Iris pigment epithelial cell (primary cell): ENCODE measurements at places on chromosomes 16 and 17.

- DNase-seq = no peak
Observed at GRCh38 chr16:9123871-9124270, 32.4 kb downstream of the HAPSTR1 start.

GRCh38 chr17:57585341-57586195 is 159.5 kb downstream of the CCDC182 start:
- DNase-seq = no peak

DNA sequence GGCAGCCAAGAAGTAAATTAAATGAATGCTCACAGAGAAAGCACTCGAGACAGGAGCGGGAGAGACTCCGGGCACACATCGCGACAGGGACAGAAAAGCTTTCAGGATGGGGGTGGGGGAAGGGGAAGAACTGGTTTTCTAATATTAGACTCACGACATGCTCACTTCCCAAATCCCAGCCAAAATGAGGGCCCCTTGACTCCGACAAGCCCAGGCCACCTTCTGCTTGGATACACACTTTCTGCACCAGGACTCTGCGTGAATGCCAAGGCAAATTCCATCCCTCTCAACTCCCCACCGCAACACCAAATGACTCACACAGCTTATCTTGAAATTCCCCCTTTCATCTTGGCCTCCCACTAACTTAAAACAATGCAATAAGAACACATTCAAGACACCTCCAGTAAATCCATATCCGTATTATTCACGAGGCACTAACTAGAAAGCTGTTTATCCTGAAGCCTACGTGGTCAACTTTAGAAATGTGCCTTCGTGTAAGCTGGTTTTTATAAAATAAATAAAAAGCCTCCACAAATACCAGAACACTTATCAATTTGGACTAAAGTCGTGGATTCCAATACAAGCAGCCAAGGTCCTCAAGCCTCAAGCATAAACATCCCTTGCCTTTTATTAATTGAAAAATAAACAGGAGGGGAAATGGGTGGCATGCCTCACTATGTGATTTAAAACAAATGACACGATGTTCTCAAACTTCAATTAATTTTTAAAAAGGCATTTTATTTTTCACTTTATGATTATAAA is 46.1 kb downstream of the NXN start:
- peak; percentile 98 for DNase-seq

GRCh38 chr16:77995843-77996455 is 26.4 kb upstream of the CLEC3A start:
- no peak for DNase-seq

DNA sequence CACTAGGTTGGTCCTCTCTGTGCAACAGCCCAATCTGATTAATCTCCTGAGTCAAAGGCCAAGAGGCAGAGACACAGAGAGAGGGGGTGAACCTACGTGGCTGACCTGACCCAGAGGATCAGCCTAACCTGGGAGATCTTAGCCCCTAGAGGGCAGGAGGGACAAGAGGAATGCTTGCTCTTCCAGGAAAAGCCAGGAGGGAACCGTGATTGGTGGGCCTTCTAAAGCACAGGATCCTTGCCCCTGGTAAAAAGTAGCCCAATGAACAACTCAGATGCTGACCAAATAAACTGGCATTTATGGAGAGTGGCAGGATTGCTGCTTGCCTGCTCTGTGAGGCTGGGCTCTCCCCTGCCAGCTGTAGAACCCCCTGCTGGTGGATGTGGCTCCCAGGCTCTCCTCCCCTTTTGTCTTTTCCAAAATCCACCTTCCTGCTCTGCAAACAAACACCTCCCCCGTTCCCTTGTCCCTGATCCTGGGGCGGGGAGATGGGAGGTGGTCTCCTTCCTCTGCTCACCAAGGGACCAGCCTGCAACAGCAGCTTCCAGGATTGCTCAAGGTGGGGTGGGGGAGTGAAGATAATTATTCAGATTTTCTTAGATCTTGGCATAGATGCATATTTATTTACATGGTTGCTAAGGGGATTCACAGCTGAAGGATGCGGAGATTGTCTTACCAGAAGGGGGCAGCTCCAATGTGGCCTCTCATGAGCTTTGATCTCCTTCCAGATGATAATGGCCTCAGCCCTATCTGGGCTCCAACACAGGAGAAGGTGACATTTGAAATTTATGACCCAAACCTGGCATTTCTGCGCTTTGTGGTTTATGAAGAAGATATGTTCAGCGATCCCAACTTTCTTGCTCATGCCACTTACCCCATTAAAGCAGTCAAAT is 71.9 kb downstream of the SDR42E1 start:
- DNase-seq = no peak

GRCh38 chr16:19375561-19376158 is 42.0 kb upstream of the TMC5 start:
- peak; percentile 58 for DNase-seq

DNA sequence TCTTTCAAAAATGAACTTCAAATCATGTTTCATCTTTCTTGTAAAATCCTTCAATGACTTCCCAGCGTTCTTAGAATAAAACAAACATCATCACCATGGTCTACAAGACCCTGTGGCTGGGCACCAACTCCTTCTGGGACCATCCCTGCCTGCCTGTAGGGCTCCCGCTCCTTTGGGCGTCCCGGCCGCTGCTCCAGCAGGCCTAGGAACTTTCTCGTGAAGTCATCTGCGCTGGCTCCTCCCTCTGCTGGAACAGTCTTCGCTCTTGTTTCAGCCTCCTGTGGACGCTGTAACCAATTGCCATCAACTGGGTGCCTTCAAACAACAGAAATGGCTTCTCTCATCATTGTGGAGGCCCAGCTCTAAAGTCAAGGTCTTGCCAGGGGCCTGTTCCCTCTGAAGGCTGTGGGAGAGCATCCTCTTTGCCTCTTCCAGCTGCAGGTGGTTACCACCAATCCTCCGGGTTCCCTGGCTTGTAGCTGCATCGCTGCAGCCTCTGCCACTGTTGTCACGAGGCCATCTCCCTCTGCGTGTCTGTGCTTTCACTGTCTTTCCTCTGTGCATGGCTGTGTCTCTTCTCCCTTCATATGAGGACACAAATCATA is 185.5 kb upstream of the SDK2 start:
- no peak for DNase-seq

- DNase-seq = peak; percentile 74
Observed at GRCh38 chr17:55444471-55445441, 23.1 kb upstream of the MMD start.

DNA sequence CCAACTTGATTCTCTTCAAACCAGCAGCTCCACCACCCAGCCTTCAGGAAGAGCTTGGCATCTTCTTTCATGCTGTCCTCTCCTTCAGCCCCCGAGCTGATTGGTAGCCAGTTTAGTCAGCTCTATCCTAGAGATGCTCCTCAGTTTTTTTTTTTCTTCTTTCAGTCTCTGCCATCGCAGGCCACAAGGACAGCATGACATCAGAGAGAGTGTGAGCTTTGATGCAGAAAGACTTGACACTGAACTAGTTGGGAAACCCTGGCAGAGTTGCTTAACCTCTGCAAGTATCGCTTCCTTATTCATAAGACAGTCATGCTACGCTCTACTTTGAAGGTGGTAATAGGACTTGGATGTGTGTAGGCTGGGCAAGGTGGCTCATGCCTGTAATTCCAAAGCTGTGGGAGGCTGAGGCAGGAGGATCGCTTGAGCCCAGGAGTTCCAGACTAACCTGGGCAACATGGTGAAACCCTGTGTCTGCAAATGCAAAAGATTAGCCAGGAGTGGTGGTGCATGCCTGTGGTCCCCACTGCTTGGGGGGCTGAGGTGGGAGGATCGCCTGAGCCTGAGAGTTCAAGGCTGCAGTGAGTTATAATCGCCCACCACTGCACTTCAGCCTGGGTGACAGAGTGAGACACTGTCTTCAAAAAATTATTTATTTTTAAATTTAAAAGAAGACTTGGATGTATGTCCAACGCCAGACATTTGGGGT is 2.6 kb downstream of the CD300LB start:
- DNase-seq = no peak

- DNase-seq = no peak
Observed at GRCh38 chr17:8914554-8914953, 47.1 kb upstream of the PIK3R6 start.

- no peak for DNase-seq
Observed at GRCh38 chr17:36641877-36642845, 40.8 kb downstream of the MRM1 start.

DNA sequence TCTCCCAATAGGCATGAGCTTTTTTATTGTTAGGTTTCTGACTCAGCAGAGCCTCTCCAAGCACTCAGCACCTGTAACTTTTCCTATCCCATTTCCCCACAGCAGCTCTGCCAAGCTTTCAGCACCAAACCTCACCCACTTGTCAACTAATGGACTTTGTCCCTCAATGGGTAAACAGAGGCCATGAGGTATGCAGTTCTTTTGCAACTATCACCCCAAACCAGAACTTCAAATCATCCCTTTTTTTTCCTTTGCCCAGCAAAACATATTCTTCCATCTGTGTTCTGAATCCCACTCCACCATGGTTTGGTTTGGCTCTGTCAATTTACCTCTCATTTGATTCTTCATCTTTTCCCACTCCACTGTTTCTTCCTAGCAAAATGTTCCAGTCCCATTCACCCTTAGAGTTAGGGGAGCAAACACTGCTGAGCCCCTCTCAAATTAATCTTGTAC is 58.1 kb downstream of the TOX3 start:
- DNase-seq = no peak

- no peak for DNase-seq
Observed at GRCh38 chr16:286491-287297, 3.7 kb downstream of the PDIA2 start.

- DNase-seq = no peak
Observed at GRCh38 chr17:33016920-33017319, 25.3 kb downstream of the SPACA3 start.

DNA sequence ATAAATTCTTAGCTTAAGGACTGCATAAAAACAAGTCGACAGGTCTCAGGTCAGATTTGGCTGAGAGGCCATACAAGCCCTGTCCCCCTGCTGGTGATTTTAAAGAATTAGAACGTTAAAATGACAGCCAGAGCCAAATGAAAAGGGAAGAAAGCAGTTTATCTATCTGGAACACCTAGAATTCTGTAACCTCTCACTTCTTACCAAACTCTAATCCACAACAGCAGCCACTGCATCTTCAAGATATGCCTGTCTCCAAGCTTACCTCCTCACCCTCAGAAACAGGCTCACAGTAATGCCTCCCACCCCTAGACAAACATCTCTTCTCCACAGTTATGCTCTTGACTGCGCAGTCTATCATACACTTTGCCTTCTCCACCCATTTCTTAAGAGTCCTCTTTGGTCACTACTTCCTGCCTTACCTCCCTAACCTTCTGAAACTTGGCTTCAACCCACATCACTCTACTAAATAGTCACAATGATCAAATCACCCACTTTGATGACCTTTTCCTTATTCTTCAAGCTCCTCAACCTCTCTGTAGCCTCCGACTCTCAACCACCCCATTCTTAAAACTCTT is 14.2 kb downstream of the ANKFY1 start:
- DNase-seq = peak; percentile 48

- DNase-seq = no peak
Observed at GRCh38 chr17:72654706-72655105, 437.8 kb downstream of the SLC39A11 start.

DNA sequence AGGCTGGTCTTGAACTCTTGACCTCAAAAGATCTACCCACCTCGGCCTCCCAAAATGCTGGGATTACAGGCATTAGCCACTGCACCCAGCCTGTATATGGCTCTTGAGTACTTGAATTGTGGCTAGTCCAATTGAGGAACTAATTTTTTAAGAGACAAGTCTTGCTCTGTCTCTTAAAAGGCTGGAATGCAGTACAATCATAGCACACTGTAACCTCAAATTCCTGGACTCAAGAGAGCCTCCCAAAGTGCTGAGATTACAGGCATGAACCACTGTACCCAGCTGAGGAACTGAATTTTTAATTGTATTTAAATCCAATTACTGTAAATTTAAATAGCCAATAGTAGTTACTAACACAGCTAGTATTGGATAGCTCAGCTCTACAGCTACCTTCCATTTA is 50.6 kb downstream of the MED13 start:
- peak; percentile 56 for DNase-seq

DNA sequence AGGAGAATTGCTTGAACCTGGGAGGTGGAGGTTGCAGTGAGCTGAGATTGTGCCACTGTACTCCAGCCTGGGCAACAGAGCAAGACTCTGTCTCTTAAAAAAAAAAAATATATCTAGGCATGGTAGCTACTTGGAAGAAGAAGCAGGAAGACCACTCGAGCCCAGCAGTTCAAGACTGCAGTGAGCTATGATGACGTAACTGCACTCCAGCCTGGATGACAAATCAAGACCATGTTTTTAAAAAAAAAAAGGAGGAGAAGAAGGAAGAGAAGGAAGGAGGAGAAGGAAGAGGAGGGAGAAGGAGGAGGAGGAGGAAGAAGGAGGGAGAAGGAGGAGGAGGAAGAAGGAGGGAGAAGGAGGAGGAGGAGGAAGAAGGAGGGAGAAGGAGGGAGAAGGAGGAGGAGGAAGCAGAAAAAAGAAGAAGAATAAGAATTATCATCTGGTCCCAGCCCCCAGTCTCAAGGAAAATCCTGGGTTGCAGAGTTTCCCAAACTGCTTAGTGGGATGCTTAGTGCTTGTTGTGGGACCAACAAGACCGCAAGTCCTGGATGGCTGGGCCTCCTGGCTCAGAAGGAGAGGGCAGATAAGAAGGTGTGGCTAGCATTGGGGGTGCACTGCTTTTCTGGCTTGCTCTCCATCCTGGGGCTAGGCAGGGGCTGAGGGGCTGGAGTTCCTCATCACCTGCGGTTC is 3.7 kb upstream of the DRC7 start:
- DNase-seq = no peak

- no peak for DNase-seq
Observed at GRCh38 chr17:81222620-81222905, 202 bp downstream of the CEP131 start.

DNA sequence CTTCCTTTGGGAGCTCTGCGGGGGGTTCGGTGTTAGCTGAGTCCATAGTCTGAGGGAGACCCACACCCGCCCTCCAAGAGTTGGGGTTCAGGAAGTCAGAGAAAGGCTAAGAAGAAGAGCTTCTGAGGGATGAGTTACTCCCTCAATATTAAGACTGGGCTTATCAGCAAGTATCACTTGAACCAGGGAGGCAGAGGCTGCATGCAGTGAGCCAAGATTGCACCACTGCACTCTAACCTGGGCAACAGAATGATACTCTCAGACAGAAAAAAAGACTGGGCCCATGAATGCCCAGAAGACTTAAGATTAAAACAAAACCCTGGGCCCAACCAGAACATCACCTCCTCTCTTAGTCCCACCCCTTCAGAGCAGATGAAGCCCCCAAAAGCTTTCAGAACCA is 6.0 kb downstream of the NKIRAS2 start:
- no peak for DNase-seq

- DNase-seq = peak; percentile 17
Observed at GRCh38 chr17:18039535-18040260, 490 bp downstream of the GID4 start.

DNA sequence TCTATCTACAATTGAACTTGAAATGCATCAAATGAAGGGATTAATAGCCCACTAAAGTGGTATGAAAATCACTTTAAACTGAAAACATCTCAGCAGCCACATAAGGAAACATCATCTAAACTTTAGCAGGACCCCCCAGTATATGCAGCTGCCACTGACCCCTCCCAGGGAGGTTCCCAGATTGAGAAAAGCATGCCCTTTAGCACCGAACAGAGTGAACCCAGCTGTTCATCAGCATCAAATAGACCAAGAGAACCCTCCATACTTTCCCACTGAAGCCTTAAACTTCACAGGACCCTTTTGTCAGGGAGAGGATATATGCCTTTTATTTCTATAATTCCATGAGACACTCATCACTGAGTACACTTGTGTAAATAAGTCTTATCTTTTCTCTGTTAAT is 44.6 kb downstream of the MYH10 start:
- DNase-seq = no peak
